ENCODE measurements at places on chromosomes 12 and 14.

DNA sequence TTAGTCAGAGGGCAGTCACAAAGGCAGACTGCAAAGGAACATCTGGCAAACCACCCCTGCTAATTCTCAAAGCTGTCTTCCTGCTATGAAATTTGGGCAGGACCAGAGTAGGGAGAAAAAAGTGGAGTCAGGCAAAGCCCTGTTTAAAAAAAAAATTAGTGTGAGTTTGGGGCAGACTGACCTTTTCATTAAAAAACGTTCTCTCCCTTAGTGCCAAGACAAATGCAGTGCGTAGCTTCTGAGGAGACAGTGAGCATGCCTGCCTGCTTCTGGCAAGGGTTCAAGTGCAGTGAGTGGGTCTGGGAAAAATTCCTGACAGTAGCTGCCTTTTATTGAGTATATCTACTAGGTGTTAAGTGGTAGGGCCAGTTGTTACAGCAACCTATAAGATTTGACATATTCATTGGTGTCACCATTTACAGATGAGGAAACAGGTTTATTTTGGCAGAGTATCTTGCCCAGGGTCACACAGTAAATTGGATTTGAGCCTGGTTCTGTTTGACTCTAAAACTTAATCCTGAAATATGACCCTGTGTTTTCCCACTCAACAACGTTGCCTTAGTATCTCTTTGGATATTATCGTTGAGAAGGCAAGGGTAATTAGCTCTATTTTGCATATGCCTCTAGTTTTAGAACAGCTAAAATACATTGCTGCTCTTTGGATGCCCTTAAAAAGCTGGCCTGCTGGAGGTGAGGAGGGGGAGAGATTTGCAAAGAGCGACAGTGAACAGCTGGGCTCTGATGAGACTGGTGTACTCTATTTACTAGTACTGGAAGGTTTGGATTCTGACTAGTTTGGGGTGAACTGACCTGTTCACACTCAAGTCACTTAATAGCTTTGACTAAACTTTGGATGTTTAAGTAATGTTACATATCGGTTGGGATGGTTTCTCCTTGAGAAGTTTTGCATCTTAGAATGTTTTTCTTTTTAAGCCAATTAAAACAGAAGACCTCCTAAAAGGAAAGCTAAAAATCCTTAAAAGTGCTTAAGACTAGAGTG is 72.8 kb downstream of the PAPOLA start:
- H3K36me3 ChIP-seq = no peaks in the 10 kb centered on the region
- DNase-seq = peak; percentile 72
- peaks cover 13% of the 10 kb centered on the region for H3K4me1 ChIP-seq
- no peaks in the 10 kb centered on the region for H3K27me3 ChIP-seq
- H3K4me3 ChIP-seq = no peak overlapping the region

GRCh38 chr12:25996677-25997076 is 38.2 kb downstream of the RASSF8 start:
- DNase-seq = no peak
- H3K4me1 ChIP-seq = peaks cover 60% of the 10 kb centered on the region
- no peaks in the 10 kb centered on the region for H3K27me3 ChIP-seq
- H3K4me3 ChIP-seq = no peak overlapping the region
- no peaks in the 10 kb centered on the region for H3K36me3 ChIP-seq
- H3K27ac ChIP-seq = peak overlapping the region; percentile 92

GRCh38 chr14:63454436-63454835 is 88.7 kb downstream of the PPP2R5E start:
- H3K27me3 ChIP-seq = no peaks in the 10 kb centered on the region
- DNase-seq = no peak
- H3K4me3 ChIP-seq = no peak overlapping the region
- no peak overlapping the region for H3K27ac ChIP-seq
- peaks cover 3% of the 10 kb centered on the region for H3K36me3 ChIP-seq

DNA sequence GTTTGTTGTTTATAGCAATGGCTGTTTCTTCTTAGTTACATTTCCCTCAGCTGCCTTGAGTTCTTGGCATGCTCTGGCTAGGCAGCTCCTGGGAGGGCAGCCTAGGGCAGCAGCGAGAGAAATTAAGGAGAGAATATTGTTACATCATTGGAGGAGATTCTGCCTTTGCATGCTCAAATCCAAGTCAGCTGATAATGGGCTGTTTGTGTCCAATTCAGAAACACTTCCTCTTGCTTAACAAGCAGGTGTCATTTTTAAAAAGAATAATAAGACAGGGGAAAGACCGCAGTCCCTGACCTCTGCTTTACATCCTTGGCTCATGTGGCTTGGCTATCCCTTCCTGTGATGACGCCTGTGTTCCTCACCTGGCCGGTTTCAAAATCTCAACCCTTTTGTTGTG is 76.9 kb downstream of the ESR2 start:
- H3K27me3 ChIP-seq = no peaks in the 10 kb centered on the region
- no peaks in the 10 kb centered on the region for H3K4me1 ChIP-seq
- no peak overlapping the region for H3K4me3 ChIP-seq
- no peak for DNase-seq

DNA sequence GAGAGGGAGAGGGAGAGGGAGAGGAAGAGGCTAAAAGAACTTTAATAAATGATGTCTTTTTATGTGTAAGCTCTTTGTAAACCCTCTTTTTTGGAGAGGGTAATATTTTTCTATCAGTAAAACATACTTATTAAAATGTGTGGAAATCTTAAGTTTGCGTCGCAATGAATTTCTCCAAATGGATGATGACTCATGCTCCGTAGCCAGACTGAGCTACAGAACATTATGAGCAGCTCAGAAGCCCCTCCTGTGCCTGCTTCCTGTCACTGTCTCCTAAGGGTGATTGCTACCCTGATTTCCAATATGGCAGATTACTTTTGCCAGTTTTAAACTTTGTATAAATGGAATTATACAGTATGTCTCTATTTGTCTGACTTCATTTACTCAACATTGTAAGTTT is 13.0 kb upstream of the PYGL start:
- H3K27ac ChIP-seq = no peak overlapping the region
- peak; percentile 32 for DNase-seq
- no peak overlapping the region for H3K4me3 ChIP-seq

DNA sequence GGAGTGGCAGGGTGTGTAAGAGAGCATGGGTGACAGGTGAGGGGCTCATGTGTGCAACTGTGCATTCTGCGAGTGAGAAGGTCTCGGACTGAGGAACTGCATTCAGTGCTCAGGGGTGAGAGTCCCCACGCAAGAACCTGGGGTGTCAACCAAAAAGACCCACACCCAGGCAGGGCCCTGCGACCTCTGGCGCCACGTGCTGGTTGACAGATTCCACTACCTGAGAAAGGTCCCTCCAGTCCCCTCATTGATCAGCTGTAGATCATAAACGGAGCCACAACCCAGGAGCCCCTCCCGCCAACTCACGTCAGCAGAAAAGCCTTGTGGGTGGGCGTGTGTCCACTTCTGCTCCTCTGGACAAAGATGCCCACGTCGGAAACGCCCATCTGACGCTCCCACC is 98.7 kb downstream of the ASCL4 start:
- no peaks in the 10 kb centered on the region for H3K27me3 ChIP-seq
- H3K36me3 ChIP-seq = no peaks in the 10 kb centered on the region
- DNase-seq = no peak
- H3K27ac ChIP-seq = no peak overlapping the region
- no peak overlapping the region for H3K4me3 ChIP-seq
- no peaks in the 10 kb centered on the region for H3K4me1 ChIP-seq

GRCh38 chr12:8890313-8891085 is 23.8 kb upstream of the PHC1 start:
- H3K27ac ChIP-seq = no peak overlapping the region
- no peaks in the 10 kb centered on the region for H3K27me3 ChIP-seq
- H3K4me1 ChIP-seq = no peaks in the 10 kb centered on the region

DNA sequence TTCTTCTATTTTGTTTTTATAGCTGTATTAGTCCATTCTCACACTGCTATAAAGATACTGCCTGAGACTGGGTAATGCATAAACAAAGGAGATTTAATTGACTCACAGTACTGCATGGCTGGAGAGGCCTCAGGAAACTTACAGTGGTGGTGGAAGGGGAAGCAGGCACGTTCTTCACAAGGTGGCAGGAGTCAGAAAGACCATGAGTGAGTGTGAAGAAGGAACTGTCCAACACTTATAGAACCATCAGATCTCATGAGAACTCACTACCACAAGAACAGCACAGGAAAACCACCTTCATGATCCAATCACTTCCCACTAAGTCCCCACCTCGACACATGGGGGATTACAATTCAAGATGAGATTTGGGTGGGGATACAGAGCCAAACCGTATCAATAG is 42.3 kb downstream of the ARMH4 start:
- H3K4me3 ChIP-seq = no peak overlapping the region
- peaks cover 8% of the 10 kb centered on the region for H3K27me3 ChIP-seq
- no peaks in the 10 kb centered on the region for H3K36me3 ChIP-seq

- no peaks in the 10 kb centered on the region for H3K36me3 ChIP-seq
- no peaks in the 10 kb centered on the region for H3K27me3 ChIP-seq
- no peak overlapping the region for H3K27ac ChIP-seq
- H3K4me3 ChIP-seq = no peak overlapping the region
- DNase-seq = no peak
These were observed 54.2 kb downstream of the RCOR1 start for GRCh38 chr14:102646615-102647014.

DNA sequence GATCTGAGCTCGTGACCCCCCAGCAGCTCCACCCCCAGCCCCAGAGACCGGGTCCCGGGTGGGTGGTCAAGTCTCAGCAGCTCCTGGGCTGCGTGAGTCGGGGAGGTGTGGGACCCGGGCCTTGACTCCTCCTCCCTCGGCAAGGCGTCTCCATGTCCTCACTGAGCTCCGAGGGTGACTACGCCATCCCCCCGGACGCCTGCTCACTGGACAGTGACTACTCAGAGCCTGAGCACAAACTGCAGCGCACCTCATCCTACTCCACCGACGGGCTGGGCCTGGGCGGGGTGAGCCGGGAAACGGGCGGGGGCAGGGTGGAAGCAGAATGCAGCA is 28.1 kb downstream of the PIGH start:
- H3K36me3 ChIP-seq = no peaks in the 10 kb centered on the region
- DNase-seq = no peak
- no peak overlapping the region for H3K4me3 ChIP-seq
- H3K4me1 ChIP-seq = no peaks in the 10 kb centered on the region

DNA sequence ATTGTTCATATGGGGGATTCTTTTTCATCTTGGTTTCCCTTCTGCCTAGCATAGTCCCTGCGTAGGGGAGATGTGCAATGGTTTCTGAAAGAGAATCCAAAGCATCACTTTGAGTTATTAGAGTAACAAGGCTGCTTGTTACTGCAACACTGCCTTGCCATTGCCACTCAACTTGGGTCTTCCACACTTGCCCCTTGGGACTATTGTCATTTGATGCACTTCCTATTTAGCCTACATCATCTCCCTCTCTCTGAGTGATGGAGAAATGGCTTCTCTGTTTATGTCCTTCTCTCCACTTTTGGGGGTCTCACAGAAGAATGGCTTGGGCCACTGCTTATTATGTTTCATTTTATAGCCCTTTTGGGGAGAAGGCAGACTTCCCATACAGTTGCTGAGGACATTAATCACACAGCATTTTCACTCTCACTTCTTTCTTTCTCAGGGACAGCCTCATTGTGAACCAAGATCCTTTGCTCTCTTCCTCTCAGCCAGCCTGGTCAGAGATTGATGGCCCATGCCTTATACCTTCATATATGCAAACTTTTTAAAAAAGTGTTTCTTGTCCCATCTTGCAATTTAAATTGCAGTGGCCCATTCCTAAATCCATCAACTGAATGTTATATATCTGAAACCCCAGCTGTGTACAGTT is 50.8 kb upstream of the POC1B start:
- peaks cover 10% of the 10 kb centered on the region for H3K4me1 ChIP-seq
- H3K27me3 ChIP-seq = no peaks in the 10 kb centered on the region
- no peaks in the 10 kb centered on the region for H3K36me3 ChIP-seq
- H3K27ac ChIP-seq = no peak overlapping the region

DNA sequence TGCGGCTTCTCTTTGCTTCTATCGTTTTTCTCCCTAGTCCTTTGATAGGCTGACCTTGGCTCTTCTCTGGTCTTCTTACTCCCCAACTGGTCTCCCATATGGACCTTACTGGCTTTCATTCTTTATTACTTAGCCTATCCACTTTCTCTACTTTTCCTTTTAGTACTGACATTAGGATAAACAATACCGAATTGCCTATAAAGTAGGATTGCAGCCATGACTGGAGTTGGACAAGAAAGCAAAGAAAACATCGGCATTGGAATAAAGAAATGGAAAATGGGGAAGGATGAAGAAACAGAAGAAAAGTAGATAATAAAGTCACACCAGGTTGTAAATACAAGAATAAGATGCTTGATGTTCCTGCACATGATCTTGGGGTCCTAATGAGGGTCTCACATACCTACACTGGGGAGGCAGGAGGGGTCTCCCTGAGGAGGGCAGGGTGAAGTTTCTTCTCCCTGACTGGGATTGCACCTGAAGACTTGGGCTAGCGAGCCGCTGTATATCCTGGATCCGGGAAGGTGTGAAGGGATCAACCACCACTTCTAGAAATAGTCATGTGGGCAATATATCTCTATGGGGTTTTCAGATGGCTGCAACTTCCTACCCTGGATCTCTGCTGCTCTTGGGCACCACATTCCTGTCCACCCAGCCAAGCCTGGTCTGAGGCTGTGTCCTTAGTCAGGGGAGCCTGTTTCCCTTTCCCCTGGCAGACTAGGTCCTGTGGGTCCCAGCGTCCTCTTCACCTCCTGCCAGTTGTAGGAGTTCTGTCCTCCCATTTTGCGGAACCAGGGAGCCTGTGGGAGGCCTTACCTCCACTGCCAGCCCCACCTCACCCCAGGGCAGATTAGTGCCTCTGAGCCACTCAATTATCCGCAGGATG is 13.1 kb downstream of the NKX2-1 start:
- peaks cover 91% of the 10 kb centered on the region for H3K27me3 ChIP-seq
- no peaks in the 10 kb centered on the region for H3K36me3 ChIP-seq
- H3K4me1 ChIP-seq = no peaks in the 10 kb centered on the region
- no peak overlapping the region for H3K4me3 ChIP-seq
- H3K27ac ChIP-seq = no peak overlapping the region
- no peak for DNase-seq

DNA sequence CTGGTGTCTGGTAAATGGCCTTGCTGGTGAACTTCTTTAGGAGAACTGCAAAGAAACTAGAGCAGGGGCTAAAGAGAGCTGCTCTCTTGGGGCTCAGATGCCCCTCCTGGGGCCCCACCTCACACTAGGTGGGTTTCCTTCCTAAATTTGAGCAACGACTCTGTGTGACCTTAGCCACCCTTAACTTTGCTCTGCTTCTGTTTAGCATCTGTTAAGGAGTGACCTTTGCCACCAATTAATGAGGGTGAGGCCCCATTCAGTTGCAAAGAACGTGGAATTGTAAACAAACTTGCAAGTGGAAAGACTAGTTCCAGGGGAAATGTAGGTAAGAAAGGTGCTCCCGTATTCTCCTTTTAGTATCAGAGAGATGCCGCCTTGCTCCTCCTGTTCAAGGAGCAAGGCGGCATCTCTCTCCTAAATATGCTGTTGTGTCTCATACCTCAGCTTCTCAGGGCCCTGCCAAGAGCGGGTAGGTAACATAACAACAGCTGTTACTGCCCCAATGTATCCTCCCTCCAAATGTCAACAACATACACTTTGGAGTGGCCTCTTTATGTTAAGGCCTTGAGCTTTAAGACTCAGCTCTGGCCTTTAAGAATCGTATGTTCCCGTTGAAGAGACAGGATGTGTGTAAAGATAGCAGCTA is 77.6 kb upstream of the FUT8 start:
- no peak for DNase-seq
- H3K4me3 ChIP-seq = no peak overlapping the region
- H3K27ac ChIP-seq = no peak overlapping the region

- H3K4me3 ChIP-seq = no peak overlapping the region
- no peak for DNase-seq
- H3K27ac ChIP-seq = no peak overlapping the region
- H3K27me3 ChIP-seq = no peaks in the 10 kb centered on the region
- no peaks in the 10 kb centered on the region for H3K36me3 ChIP-seq
These were observed 243.0 kb downstream of the TTC8 start for GRCh38 chr14:89067293-89067972.

- no peak overlapping the region for H3K4me3 ChIP-seq
- H3K36me3 ChIP-seq = no peaks in the 10 kb centered on the region
- H3K4me1 ChIP-seq = peaks cover 17% of the 10 kb centered on the region
- no peaks in the 10 kb centered on the region for H3K27me3 ChIP-seq
These were observed 57.9 kb upstream of the CCDC91 start for GRCh38 chr12:28132398-28132797.
